ENCODE measurements at places on chromosomes 1 and 21. TPM values are rescaled to one million over a fixed set of nuclear protein-coding genes. Genes with fewer than 3 reads are reported as not detected.

DNA sequence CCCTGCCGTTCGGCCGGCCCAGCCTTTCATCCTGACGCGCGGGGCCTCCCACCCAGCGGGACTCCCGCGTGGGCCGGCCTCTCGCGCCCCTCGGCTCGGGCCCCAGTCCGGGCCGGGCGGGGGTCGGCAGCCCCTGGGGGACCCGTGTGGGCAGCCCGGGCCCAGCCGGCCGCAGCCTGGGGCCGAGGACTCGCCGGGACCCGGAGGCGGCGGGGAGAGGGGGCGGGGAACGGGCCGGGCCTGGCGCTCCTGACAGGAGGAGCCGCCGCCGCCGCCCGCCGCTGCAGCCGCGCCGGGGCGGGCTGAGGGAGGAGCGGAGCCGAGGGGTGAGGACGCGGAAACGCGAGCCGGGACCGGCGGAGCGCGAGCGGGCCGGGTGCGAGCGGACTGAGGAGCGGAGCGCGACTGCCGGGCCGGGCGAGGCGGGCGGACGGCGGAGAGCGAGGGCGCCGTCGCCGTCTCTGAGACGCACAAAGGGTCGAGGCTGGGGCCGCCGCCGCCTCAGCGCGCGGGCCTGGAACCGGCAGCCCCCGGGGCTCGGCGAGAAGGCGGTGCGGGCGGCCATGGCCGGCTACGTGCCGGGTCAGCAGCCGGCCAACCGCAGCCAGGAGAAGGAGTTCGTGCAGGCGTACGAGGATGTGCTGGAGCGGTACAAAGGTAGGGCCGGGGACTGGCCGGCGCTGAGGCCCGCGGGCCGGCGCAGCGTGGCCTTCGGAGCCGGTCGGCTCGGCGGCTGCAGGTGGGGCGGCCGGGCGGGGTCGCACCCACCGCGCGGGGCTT, 79.1 kb downstream of the NDUFS5 start:
- DNase-seq, result peak; percentile 50

DNA sequence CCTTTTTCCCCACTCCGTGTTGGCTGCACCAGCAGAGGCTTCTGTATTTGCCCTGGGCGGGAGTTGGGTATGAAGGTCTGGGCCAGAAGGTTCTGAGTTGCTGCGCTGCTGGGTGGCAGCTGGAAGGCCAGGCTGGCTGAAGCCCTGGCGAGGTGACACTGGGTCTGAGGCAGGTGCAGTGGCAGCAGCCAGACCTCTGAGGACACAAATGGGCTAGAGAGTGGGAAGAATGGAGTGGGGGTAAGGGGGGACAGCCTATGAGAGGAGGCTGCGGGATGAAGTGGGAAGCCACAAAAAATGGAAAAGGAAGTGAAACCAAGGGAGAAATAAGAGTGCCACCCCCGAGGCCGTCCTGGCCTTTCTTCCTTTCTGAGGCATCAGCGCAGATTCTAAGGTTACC, 53.2 kb downstream of the STX6 start:
- no peak for DNase-seq

Gene HENMT1
- 13.5 TPM for total RNA-seq

DNA sequence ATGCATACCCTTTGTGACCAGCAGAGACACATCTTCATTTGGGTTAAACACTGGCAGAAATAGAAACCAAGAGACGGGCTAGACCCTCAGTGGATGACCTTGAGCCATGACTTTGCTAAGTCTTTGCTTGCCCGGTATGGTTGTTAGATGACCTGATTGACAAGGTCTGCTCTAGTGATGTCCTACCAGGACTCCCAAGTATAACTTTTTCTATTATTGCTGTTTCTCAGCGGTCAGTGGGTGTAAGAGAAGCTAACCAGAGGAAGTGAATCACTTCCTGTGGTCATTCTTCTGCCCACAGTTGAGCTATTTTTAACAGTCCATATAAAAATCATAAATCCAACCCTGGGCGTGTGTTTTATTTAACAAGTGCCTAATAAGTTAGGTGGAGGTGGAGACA, 126.2 kb upstream of the ETS2 start:
- DNase-seq, result no peak

Gene SLC45A1
- total RNA-seq, result 1.3 TPM

DNA sequence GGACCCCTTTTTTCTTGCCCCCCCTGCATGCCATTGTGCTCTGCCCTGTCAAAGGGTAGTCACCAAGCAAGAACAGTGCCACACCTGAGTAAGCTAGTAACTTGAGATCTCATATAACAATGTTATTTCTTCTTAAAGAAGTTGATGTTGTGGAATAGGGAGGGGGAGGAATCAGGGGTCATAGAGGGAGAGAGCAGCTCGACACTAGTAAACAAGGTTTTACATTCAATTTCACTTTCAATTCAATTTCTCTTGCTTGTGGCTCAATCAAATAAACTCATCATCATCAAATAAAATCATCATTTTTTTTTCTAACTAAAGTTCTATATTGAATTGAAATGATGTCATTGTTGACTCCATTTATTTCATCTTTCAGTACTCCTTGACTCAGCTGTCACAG, 106.4 kb downstream of the CRB1 start:
- DNase-seq, result no peak

All from naive thymus-derived CD4-positive, alpha-beta T cell (primary cell).